ENCODE measurements at places on chromosomes 1 and 21. TPM values are rescaled to one million over a fixed set of nuclear protein-coding genes. Genes with fewer than 3 reads are reported as not detected.
A peak's percentile ranks its signal among the peaks of the same experiment; 100 is the strongest.

DNA sequence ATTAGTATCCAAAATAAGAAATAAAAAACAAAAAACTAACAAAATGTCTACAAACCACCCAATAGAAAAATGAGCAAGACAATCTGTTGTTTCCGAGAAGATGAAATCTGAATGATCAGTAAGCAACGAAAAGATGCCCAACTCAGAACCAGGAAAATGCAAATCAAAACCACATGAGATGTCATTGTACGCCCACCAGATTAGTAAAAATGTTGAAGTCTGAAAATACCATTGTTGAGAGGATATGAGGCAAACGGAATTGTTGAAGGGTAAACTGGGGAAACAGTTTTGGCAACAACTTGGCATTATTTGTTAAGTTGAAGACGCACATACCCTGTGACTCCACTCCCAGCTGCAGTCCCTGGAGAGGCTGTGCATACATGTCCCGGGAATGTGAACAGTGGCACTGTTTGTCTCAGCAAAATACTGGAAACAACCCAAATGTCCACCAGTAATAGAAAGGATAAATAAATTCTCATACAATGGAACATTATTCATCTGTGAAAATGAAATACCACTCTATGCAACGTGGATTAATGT lies 10.6 kb downstream of the ZBTB17 start:
- DNase-seq: peak; percentile 61

DNA sequence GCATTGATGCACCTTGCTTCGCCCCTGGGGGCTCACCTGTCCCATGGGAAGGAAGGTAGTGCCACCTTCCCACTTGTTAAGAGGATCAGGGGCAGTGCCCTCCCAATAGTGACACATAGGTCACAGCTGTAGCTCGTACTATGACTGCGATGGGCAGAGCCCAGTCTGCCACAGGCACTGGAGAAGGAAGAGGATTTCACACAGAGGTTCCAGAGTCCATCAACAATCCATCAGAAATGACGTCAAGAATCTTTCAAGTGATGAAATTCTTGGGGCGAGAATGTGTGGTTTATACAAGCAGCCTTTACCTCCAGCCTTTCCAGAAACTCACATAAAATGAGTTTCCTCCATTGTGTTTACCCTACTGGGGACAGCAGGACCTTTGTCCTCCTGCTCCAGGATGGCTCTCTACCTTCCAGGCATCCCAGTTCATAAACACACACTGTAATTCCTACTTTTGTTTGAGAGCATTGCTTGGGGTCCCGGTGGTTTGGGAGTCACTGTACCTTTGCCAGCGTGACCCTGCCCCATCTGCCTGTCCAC lies 260.6 kb upstream of the VAMP3 start:
- no peak for DNase-seq

DNA sequence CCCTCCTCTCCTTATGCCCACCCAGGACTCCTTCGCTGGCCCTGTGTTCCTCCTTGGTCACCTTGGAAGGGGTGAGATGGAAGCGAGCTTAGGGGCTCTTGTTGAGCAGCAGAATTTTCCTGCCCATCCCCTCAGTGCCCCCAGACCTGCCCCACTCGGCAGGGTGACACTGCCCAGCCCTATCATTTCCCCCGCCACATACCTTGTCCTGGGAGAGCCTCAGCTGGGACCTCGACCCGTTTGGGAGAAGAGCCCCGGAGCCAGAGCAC lies 1.4 kb upstream of the FNDC5 start:
- no peak for DNase-seq

Gene CSF3R
- total RNA-seq: 1.2 TPM

DNA sequence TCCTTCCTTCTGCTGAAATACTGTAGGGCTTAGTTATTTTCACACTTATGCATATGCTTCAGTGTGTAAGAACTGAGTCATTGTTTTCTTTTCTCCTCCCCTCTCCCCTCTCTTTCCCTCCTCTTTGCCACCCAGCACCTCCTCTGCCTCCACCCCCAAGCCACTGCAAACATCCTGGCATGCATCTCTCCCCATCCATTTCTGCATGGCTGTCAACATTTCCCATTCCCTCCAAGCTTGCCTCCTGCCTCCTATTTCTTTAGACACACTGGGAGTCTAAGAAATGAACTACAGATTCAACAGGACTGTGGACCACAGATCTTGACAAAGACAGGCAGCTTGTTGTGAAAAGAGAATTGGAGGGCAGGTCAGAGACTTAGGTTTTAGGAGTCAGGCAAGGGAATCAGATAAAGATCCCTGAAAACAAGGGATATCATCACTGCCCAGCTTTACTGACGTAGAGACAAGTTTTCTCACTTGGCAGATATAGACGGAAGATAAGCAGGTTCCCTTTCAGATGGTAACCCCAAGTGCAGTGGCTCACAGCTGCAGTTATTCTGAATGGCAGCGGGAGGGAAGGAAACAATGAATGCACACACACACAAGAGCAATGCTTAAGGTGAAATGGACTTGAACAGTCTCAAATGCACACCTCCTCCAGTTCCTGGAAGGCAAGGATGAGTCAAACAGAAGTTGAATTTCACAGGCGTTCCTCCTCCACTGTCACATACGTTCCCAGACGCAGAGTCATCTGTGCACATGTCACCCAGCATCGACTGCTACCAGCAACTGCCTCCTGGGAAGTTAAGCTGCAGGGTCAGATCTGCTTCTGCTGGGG lies 56.1 kb downstream of the HIVEP3 start:
- DNase-seq: no peak

- DNase-seq: no peak
These were observed 70.3 kb downstream of the SERINC2 start for GRCh38 chr1:31483012-31483946.

Gene APP
- 549 TPM for total RNA-seq

GRCh38 chr1:199269241-199269640 lies 630.4 kb downstream of the PTPRC start:
- DNase-seq: no peak
